ENCODE measurements at places on chromosomes 1 and 21.

GRCh38 chr1:99595041-99595440, 50.9 kb upstream of the PALMD start:
- no peak for DNase-seq

DNA sequence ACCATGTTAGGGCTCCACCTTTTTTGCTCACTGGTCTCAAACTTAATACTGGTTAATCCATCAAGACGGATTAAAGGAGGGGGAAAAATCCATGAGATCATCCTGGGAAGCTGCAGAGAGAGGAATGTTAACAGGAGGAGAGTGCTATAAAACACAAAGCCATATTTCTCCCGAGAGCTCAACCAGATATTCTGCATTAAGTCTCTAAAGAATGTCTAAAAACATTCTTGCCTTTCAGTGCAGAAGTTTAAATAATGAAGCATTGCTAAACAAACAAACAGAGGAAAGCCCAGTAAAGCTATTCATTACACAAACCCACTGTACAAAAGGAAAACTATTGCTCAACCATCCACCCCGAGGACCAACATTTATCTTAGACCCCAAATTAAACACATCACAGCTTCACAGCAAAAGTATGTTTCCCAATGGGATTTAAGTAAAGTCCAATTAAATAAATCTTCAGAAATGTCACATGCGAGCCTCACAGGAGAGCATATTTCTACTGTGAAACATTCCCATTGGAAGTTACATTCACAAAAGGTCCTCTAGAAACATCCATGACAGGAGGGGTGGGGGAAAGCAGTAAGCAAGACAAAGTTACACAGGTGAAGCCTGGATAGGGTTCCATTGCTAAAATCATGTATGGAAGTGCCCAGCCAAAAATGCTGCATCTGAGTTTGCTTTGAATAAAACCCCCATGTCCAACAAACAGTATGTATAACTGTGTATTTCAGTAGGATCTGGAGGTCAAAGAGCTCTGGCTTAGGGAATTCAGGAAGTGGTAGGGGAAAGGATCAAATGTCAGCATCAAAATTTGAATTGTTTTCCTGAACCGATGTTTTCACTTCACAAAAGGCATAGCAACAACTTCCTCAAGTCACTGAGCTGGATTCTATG, 23.3 kb downstream of the DUSP10 start:
- DNase-seq, result no peak

DNA sequence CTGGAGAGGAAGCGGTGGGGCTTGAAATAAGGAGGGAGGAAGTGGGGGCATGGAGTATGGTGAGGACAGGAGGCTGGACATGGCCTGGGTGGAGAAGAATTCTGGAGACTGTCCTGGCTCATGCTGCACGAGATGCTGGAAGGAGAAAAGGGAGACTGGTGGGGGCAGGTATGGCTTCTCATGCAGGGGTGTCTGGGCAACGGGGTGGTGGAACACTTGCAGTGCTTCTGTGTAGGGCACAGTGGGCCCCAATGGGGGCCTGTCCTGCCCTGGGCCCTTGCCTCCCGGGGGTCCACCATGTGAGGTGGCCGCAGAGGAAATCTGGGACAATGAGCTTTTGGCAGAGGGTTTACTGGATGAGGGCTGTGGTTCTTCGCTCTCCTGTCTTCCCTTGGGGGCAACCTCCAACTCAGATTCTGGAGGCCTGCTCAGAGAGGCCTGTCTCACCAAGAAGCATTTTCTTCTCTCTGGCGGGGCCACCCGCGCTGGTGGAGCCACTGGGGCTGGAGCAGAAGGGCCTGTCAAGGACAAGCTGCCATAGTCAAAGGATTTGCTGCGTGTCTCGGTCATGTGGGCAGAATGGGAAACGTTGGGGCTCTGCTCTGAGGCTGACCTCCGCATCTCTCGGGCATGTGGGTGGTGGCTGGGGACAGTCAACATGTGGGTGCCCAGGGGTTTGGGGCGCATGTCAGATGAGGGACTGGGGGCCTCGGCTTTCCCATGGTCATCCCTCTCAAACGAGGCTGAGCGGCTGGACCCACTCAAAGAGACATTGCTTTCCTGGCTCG, 96.9 kb upstream of the EDN2 start:
- DNase-seq, result no peak

GRCh38 chr1:174818014-174818616, 181.6 kb upstream of the CACYBP start:
- DNase-seq, result no peak

DNA sequence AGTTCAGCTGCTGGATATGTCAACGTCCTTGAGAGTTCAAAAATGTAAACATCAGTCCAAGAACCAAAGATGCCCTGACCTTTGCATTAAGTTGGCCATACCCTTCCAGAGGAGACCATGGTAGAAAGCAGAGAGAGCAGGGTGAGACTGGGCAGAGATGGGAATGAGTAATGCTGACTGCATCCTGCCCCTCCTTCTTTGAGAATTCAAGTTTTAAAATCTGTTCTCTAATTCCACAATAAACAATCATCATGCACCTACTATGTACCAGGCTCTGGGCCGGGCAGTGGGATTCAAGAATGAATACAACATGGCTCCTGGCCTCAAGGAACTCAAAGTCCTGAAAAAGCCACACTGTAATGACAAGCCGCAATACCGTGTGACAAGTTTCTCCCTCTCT, 3.9 kb upstream of the HAO2 start:
- no peak for DNase-seq

DNA sequence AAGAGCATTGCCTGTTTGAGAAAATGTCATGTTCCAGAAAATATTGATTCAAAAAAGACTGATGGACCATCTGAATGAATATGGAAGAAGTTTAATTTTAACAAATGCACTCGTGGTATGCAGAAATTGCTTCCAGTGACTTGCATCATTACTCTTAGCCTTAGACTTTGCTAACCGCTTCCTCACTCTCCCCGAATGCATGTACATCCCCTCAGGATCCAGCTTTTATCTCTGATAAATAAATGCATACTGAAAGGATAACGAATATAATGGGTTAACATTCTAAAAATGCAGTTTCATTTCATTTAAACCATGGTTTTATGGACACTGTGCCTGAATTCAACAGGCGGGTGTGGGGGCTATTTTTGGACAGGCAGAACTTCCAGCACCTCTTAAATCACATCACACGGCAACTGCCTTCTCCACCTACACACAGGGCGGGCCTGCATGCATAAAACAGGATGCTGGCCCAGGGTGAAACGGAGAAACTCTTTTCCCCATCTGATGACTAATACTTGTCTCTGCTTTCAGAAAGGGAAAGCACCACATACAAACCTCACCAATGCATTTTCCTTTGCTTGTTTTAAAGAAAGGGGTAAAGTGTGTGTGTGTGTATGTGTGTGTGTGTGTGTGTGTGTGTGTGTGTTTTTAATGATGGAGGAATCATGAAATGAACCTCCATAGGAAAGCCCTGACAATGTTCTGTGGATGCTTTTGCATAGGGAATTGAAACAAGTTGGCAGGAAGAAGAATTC, 48.7 kb downstream of the SPAG17 start:
- peak; percentile 12 for DNase-seq

GRCh38 chr1:19360432-19360831, 48.3 kb downstream of the SLC66A1 start:
- no peak for DNase-seq

GRCh38 chr1:118650107-118650807, 337.9 kb downstream of the TBX15 start:
- DNase-seq, result no peak

GRCh38 chr1:91506071-91506470, 5.4 kb downstream of the CDC7 start:
- no peak for DNase-seq

GRCh38 chr1:44650159-44650831, 24.0 kb downstream of the TMEM53 start:
- no peak for DNase-seq

DNA sequence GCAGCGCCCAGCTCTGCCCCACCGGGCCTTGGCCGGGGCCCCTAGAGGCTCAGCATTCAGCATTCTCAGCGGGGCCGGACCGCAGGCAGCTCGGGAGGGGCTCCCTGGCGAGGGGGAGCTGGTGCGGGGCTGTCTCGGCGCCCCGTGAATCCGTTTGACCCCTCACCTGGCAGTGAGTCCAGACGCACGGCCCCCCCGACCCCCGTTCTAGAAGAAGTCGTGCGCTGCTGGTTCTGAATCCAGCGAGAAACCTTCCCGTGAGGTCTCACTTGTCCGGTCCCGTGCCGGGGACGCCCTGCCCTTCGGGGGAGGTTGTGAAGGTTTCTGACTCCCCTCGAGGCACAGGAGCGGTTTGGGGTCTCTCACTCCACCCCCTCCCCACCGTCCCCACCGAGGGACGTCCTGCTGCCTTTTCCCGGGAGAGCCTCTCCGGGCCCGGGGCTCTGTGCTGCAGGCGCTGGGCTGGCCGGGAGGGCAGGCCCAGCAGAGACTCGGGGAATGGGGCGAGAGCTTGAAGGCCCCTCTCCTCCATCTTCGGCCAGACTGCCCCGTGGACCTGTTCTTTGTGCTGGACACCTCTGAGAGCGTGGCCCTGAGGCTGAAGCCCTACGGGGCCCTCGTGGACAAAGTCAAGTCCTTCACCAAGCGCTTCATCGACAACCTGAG, 655 bp downstream of the COL6A1 start:
- DNase-seq, result no peak

GRCh38 chr1:7846656-7847055, 6.2 kb downstream of the UTS2 start:
- DNase-seq, result no peak

DNA sequence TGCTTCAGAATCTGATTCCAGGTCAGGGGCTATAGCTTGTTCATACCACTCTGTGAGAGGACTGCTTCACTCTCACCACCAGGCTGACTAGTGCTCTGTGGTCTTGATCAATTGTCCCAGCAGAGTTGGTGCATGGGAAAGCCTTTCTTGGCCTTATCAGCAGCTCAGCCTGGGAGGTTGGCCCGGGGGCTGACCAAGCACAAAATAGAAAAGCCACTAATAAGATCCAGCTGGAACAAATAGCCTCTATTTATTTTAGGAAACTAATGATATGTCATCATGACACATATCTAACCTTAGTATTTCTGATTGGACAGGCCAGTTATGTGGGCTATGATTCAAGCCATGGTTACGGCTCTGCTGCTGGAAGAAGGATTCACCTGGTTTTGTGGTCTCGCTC, 134.2 kb downstream of the GDAP2 start:
- no peak for DNase-seq

DNA sequence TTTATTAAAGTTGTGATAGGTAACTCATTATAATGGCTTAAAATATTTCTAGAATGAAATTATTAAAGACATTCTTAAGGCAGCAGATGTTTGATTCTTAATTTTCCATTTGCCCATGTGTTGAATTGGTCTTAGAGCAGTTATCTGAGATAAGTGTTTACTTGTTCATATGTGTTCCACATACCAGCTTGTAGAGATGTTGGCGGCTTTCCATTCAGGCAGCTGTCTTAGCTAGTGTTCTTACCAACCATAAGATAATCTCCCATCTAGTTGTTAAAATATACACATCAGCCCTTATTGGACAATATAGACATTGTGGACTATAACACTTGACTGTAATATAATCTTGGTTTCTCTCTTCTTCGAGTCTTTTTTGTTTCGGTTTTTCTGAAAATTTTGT, 1372.9 kb upstream of the ADGRL2 start:
- DNase-seq, result no peak

DNA sequence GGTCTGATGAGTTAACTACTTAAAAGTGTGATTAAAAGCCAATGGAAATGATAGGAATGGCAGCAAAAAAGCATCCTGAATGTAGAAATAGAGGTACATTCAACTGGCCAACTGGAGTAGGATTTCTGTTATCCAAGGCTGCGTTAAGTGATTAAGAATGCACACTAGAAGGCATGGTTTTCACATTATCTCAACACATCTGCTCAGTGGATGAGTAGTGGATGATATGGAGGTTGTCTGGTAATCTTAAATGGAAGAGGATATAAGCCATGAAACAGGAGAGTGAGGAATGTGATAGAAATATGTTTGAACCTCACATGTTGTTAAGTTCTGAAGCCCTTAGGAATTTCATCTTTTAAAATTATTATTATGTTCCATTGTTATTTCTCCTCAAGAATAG, 839.9 kb downstream of the USP25 start:
- DNase-seq, result no peak

- DNase-seq, result no peak
These were observed 139.4 kb downstream of the MRPL39 start for GRCh38 chr21:25467896-25468295.

- no peak for DNase-seq
These were observed 69.6 kb downstream of the UBR4 start for GRCh38 chr1:19140465-19140864.

DNA sequence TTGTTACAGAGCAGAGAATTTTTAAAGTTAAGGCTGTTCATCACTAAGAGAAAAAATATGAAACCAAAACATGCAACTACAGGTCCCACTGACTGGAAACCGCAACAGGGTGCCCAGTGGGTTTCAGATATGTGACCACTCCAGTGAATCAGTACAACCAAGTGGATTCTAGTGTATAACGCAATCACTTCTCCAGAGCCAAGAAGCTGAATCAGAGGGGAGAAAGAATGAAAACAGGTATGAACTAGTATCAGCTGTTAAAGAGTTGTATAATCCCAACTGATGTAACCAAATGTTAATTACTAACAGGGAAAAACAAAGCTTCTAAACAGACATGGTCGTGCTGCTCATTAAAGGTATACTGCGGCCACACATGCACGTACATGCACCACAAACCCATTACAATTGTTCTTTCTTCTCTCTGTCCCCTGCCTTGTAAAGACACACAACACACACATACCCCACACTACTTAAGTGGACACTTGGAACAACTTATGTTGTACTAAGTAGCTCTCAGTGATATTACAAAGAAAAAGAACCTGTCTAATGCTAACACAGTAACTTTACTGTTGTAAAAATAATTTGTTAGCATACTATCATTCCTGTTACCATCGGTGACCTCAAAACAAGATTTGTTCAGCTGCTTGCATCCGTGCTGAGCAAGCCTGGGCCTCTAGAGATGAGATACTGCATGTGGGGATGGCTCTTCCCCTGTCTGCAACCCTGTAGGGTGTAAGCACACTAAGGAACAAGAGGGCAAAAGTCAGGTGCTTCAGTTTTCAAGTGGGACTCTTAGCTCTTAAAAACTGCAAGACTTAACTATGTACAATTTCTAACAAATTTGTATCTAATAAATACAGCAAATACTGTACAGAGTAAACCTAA, 74.2 kb downstream of the PTPN14 start:
- no peak for DNase-seq

DNA sequence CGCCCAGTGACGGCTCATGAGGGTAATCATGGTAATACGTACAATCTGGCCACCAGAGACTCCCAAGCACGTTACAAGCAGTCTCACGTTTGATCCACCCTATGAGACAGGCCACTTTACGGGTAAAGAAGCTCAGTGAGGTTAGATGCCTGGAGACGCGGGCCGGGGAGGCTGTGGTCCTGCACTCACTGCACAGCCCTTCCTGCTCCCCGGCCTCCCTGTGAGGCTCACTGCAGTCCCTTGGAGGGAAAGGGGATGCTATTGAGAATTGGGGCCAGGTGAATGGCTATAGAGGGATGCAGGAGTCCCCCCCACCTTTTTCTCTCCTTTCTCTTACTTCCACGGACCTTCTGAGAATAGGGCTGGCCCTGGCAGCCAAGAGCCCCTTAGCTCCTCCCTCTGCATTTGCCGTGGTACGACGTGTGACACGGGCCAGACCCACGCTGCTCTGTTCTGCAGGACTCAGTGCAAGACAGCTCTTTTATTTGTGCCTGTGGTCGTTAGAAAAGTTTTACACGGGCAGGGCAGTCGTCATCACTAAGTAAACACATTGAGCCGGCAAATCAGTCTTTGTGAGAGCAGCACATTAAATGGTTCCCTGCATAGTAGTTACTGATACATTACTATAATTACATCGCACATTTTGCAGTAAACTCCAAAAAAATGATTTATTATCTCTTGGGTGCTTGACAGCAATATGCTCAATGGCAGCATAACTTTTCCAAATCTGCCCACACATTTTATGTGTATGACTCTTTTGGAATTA, 18.8 kb downstream of the KIF26B start:
- DNase-seq, result no peak
